Esophagus squamous epithelium (tissue), 5 donors: ENCODE measurements at places on chromosomes 1 and 21.

GRCh38 chr1:43539726-43540434, 9.2 kb downstream of the PTPRF start:
- no peak for DNase-seq

- DNase-seq: no peak
Measured at GRCh38 chr1:202250982-202251381, 57.4 kb downstream of the LGR6 start.

DNA sequence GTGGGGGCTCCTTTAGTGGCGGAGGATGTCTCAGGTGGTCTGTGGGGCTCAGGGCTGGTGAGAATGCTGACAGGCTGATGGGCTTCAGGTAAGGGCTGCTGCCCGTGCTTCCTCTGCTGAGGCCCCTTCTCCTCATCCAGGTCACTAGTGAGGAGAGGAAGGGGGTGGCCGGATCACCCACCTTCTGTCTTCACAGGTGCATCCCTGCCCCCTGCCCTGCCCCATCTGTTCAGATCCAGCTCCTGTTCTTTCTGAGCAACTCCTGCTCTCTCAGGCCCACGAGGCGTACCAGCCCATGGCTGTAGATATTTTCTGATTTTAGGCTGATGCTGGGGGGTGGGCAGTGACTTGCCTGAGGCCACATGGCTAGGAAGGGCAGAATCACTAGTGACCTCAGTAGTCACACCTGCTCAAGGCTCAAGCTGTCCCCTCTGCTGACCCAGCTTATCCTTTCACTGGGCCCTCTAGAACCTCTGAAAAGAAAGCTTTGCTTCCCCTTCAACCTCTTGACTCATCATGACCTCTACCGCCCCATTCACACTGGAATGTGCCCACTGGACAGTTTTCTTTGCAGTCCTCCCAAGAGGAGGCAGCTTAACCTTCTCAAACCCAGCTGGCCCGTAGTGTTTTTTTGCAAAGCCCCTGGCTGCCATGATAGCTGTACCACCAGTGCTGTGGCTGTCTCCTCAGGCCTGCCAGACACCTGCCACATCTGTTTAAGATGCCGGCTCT, 14.8 kb downstream of the DCST2 start:
- DNase-seq: no peak

GRCh38 chr1:19366599-19367536, 54.7 kb downstream of the SLC66A1 start:
- no peak for DNase-seq

DNA sequence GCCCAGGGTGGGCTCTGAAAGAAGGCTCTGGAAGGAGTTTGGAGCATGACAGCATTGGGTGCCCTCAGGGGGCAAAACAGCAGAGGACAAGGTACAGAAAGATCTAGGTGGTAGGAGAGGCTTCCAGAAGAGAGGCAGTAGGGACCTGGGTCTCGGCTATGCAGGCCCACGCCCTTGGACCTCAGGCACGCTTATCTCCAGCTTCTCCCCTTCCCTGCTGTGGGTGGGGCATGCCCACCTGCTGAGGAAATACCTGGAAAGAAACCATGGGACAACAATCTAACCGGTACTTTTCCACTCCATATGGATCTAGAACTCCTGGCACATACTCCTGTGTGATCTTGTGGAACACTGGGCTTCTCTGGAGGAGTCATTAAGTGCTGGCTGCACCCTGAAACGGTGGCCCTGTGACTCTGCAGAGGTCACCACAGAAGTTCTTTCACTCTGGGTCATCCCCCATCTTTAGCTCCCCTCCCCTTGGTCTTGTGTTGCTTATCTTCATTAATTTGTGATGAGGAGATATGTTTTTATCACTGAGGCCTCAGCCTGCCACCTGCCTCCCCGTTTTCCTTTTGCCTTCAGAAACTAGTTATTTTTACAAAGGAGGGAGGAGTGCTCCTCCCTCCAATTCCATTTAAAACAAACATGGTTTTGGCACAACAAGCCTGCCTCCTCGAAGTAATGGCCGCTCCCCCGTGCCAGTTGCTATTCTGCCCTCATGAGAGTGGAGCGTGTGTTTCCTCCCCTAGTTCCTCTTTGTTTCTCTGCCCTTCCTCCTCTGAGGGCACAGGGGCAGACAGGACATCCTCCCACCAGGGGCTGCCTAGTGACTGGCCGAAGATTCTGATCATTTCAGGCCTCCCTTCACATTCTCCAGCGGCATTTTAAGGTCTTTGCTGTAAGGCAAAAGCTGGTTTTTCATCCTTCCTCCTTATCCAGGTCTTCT, 78.0 kb upstream of the ATP5PO start:
- DNase-seq: no peak

DNA sequence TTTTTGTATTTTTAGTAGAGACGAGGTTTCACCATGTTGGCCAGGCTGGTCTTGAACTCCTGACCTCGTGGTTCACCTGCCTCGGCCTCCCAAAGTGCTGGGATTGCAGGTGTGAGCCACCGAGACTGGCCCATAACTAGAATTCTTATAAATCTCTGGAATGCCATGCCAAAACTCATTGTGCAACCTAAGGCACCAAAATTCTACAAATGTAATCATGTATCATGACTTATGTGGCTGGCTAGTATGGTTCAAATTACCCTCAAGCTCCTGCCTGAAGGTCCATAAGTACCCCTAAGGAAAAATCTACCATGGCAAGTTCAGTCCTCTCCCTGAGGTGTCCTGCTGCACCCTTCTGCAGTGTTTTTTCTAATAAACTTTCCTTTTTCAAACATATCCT, 63.8 kb upstream of the CSF1 start:
- DNase-seq: no peak

DNA sequence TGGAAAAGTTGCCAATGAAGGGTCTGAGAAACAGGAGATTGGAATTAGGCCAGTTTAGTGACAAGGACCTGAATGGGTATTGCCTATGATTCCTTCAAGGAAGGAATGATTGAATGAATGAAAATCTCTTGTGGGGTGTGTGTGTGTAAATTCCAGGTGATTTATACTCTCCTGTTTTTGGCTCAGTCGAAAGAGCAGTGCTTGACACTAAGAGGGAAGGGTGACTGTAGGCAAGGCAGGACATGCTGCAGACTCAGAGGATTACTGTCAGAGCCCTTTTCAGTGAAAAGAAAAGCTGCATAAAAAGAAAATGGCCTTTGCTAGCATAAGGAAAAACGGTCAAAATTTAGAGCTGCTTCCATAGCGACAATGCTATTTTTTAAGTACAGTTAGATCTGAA, 30.1 kb downstream of the C1orf21 start:
- no peak for DNase-seq

GRCh38 chr1:2330519-2331199, 60.7 kb downstream of the MORN1 start:
- DNase-seq: no peak

- no peak for DNase-seq
Measured at GRCh38 chr1:231550448-231550781, 21.9 kb downstream of the TSNAX start.

GRCh38 chr1:17278996-17279830, 28.8 kb upstream of the PADI4 start:
- no peak for DNase-seq

- DNase-seq: no peak
Measured at GRCh38 chr1:67559222-67559700, 125.7 kb upstream of the GADD45A start.

GRCh38 chr1:43750083-43750482, 42.7 kb downstream of the ST3GAL3 start:
- no peak for DNase-seq

- peak; percentile 16 for DNase-seq
Measured at GRCh38 chr1:45802343-45803298, 791 bp upstream of the MAST2 start.

DNA sequence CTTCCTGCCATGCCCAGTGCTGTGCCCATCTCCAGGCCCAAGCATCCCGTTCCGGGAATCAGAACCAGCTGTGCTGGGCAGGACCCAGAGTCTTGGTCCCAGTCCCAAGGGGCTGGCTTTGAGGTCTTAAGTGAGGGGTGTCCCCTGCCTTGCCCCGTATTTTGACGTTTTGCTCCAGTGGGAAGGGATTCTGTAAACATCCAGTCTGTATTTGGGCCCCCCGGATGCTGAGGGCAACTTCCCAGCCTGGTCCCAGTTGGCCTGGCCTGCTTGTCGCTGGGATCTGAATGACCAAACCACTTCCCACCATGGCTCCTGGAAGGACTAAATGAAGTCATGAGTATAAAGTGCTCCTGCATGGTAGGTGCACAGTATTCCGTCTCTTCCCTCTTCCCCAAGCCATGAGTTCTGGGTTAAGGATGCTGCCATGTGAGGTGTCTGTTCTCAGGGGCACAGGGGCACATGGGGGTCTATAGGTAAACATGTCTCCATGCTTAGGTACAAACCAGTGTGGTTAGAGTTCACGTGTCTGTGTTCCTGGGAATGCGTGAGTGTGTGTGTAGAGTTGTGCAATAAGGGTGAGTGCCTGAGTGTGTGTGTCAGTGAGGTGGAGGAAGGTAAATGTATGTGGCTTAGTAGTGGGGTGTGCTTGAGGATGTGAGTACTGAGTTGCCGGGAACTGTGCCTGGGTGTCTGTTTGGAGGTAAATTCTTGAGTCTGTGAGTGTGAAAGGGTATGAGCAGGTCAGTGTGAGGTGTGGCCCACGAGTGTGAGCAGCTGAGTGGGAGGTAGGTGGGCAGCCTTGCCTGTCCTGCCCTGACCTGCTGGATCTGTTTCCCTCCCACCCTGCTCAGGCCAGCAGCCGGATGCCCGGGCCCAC, 1.5 kb downstream of the B4GALT2 start:
- no peak for DNase-seq

GRCh38 chr1:232211149-232211548, 418.8 kb downstream of the SIPA1L2 start:
- no peak for DNase-seq

DNA sequence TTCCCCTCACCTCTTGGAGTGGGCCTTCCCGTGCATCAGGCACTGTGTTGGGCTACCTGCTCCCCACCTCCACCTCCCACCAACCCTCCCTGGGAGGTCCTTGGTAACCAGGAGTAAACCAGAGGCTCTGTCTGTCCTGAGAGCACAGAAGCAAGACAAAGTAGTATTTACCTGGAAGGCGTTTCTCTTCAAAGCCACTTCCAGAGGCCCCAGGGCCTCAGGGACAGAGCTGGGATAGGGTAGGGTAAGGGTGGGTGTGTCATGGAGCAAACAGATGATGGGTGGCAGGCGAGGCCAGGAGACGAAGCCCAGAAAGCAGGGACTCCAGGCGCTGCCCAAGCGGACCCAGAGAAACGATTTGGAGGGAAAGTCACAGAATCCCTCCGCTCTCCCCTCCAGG, 77.2 kb upstream of the TARDBP start:
- no peak for DNase-seq

GRCh38 chr21:46549650-46550049, 55.2 kb downstream of the S100B start:
- DNase-seq: no peak
